ENCODE measurements at places on chromosomes 16 and 17.

DNA sequence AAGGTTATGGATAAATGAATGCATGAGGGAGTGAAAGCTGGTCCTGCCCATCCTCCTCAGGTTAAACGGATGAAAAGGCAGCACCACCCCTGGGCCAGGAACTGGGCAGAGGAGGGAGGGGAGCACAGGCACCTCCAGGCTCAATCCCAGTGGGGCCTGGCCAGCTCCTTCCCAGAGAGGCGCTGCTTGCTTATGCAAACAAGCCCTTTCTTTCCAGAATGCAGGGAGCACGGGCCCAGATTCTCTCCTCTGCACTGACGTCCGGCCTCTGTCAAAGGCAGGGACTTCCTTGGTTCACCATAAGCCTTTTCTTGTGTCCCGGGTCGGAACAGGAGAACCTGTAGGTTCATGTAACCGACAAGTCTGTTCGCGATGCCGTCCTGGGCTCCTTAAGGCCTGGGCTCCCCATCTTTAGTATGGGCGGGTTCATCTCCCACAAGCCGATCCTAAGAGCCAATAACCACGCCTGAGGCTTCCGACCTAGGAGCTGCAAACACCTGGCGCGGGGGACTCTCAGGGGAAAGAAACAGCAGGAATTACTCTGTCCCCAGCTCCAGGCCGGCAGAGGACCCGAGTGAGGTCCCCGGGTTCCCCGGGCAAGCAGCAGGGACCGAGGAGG, 16.3 kb downstream of the ENPP7 start:
- no peak for DNase-seq

DNA sequence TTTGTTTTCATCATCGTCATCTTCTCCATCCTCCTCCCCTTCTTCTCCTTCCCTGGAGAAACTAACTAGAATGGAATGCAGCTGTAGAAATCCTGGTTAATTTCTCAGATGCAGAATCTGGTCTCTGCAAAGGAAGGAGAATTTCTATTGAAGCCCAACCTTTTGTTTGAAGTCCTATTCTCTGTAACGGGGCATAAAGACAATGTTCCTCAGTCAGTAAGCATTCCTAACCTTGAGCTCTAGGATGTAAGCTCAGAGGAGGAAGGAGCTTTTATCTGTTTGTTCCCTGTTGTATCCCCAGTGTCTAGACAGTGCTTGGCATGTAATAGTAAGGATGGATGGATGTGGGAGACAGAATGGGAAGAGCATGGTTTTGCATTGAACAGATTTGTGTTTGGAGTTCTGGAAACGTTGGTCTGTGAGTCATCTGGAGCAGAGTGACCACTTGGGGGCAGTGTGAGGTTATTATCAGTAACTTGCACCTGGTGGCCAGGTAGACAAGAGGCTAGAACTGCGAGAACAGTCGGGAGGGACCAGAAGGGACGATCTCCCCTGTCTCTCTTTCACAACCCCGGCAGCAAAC, 363.7 kb downstream of the SNX29 start:
- DNase-seq: no peak

DNA sequence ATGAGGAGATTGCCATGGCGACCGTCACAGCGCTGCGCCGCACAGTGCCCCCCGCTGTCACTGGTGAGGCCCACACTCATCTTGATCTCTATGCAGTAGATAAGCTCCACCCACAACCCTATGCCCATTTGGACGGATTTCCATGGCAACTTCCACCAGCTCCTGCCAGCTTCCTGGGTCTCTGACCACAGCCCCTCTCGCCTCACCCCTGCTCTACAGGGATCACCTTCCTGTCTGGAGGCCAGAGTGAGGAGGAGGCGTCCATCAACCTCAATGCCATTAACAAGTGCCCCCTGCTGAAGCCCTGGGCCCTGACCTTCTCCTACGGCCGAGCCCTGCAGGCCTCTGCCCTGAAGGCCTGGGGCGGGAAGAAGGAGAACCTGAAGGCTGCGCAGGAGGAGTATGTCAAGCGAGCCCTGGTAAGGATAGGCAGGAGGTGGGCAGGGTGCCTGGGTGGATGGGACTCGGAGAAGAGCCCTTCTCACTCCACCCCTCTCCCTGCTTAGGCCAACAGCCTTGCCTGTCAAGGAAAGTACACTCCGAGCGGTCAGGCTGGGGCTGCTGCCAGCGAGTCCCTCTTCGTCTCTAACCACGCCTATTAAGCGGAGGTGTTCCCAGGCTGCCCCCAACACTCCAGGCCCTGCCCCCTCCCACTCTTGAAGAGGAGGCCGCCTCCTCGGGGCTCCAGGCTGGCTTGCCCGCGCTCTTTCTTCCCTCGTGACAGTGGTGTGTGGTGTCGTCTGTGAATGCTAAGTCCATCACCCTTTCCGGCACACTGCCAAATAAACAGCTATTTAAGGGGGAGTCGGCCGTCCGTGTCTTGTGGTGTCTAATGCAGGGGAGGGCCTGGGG, 4.3 kb downstream of the ALDOA start:
- no peak for DNase-seq

DNA sequence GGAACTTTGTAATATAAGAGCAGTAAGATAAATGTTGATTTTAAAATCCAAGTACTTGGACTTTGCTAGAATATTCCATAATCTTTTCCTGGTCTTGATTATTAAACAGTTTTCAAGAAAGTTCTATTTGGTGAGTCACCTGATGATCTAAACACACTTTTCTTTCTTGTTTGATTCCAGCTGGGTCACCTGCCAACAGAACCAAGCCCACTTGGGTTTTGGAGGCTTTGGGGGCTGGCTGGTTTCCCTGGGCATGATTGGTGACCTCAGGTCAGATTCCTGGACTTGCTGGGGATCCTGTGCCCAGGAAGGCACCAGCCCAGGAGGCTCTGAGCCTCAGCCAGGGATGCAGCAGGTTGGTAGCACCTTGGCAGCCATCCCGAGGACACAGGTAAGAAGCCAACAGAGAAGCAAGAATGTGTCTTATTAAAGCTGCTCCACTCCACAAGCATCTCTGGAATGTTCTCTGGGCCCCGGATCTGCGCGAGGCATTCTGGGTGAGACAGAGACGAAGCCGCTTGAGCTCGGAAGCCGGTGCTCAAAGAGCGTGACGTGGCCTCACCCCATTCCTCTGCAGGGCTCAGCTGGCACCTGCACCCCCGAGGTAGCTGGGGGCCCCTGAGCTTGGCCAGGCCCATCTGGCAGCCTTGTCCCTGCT, 3.1 kb upstream of the TEX19 start:
- no peak for DNase-seq

DNA sequence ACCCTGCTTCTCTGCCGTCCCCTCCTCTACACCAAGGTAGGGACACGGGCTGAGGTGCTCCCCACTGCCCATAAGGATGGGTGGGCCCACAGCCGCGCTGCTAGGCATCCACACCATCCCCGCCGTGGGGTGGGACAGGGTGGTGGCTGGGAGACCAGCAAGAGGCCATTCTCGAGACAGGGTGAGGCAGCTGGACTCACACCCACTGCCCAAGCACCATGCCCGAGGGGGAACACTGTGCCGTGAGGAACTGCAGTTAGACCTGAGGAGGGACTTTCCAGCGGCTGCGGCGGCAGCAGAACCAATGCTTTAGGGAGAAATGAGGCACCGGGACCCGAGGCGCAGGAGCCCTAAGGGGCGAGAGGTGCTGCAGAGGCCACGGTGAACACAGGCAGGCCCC, 13.3 kb downstream of the PKD1 start:
- no peak for DNase-seq

DNA sequence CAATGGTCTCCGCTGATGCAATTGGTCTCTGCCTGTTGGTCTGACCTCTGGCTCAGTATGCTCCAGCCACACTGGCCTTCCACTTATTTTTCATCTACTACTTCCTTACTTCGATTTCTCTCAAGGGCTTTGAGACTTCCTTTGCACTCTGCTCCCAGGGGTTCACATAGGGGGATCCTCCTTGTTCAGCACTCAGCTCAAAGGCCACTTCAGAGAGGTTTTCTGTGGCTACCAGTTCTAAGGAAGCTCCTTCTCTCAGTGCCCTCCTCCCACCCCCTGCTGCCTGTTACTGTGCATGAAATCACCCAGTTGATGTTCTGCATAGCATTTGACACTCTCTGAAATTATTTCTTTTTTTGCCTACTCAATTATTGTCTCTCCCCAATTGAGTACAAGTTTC, 476.4 kb downstream of the HS3ST3B1 start:
- no peak for DNase-seq

DNA sequence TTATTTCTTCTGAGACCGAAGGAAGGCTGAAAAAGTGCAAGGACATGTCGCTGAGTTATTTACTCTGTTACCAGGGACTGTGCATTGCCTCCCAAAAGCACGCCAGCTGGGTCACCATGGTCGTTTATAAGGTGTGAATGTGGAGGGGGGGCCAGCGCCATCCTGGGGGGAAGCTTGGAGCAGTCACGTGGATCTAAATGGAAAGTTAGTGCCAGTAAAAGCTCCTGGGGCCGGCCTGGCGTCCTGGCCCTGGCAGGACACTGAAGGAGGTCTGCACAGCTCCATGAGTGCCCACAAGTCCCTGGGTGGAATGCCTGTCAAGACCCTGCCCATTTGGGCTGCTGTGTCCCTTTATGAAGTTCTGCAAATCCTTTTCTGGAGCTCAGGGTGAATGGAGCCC, 82.6 kb downstream of the C16orf95 start:
- no peak for DNase-seq

DNA sequence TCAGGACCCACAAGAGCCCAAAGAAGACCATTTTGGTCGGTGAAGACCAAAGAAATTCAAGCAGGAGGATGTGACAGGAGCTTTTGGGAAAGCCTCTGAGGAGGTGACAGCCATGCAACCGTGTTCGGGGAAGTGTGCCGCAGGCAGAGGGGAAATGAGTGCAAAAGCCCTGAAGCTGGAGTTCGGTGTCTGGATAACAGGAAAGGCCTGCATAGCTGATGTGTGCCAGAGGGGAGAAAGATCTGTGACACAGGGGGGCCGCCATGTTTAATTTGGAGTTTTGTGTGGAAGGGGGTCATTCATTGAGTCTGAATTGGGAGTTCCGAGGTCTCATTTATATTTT, 870 bp upstream of the ZC3H7A start:
- DNase-seq: no peak

DNA sequence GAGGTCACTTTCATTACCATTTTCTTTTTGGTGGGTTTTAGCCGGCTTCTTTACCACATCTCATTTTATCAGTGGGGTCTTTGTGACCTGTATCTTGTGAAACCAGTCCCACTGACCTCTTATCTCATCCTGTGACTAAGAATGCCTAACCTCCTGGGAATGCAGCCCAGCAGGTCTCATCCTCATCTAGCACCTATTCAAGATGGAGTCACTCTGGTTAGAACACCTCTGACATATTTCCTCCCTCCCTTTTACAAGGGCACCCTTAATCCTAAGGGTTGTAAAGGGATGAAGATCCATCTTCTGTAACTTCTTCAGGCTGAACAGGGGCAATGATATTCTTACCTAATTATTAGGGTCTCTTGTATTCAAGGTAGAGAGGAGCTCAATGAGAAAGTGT, 107.9 kb upstream of the HAS3 start:
- no peak for DNase-seq

DNA sequence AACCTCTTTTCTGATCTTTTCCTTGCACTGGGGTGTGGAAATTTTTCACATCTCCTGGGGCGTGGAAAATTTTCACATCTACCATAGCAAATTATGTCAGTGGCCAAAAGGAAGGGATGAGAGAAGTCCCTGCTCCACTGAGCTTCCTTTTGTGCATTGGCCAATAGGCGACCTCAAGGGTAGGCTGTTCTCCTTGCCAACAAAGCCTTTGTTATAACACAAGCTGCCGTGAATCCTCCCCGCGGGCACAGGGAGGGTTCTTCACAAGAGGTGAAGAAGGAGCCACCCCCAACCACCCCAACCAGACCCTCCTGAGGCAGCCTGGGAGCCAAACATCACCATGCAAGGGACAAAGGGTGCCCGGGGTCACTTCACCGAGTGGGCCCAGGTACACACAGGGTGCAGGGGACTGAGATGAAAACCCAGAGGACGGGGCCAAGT, 6.5 kb downstream of the SLC5A11 start:
- no peak for DNase-seq

DNA sequence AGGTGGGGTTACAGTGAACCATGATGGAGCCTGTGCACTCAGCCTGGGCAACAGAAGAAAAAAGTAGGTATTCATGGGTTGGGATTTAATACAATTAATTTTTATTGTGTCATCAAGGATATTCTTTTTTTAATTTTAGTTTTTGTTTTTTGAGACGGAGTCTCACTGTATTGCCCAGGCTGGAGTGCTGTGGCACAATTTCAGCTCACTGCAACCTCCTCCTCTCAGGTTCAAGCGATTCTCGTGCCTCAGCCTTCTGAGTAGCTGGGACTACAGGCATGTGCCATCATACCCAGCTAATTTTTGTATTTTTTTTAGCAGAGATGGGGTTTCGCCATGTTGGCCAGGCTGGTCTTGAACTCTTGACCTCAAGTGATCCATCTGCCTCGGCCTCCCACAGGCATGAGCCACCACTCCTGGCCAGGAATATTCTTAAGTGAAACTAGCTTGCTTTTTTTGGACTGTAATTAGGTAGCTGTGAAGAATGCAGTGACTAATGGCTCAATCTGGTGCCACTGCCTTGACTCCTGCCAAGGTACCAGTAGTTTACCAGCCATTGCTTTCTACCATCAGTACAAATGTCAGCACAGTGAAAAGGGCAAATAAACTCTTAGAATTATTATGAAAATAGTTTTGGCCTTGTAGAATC, 4.8 kb downstream of the PPM1D start:
- peak; percentile 20 for DNase-seq

DNA sequence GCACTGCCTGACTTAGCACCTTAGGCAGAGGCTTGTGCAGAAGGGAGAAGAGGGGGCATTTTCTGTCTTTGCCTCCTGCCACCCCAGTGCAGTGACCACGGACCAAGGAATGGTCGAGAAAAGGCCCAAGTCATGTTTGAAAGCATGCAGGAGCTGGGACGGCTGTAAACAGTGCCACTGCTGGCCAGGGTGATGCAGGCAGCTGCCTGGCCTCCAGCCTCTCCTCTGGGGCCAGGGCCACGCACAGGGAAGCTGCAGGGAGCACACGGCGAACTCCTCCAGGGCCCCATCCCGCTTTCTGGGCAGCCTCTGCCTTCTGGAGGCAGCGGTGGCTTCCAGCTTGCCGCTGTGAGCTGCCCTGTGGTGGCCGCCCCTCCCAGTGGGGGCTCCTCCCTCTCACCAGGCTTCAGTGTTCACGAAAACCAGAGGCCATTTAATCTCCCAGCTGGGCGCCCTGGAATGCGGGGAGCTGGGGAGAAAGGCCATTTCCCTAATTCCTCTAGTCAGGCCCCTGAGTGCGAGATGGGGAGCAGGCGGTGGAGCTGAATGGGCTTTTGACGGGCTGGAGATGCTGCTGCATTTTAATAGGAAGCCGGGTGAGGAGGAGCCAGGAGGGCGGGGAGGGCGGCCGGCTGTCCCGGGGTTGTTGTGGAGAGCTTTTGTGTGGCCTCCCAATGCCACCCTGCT, 28.7 kb upstream of the DNAI2 start:
- DNase-seq: no peak

DNA sequence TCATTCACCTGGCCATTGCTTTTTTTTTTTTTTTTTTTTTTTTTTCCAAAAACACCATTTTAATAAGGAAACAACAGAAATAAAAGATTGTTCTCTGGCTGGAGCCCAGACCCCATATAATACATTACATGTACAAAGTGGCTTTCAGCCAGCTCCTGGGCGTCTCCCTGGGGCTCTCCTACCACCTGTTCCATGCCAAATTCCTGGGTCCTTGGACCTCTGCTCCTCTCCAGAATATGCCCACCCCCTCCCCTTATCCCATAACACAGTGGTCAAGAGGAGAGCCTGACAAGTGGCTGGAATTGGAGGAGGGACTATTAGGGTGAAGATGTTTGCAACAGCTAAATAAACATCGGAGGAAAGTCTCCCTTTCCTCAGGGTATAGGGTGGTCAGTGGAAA, 3.6 kb upstream of the PHF12 start:
- no peak for DNase-seq

Data from AG09319 (cell line).